ENCODE measurements at places on chromosomes 6 and 20. TPM values are rescaled to one million over a fixed set of nuclear protein-coding genes. Genes with fewer than 3 reads are reported as not detected.

The VGLL2 gene
- total RNA-seq: not detected

The CNBD2 gene
- 3.2 TPM for total RNA-seq

The ELOVL4 gene
- total RNA-seq: 10.0 TPM

The PLEKHG1 gene
- total RNA-seq: 1.3 TPM

The NEDD9 gene
- total RNA-seq: 0.33 TPM

The CTAGE9 gene
- not detected for total RNA-seq

The PHACTR1 gene
- 1.4 TPM for total RNA-seq

The SLC2A10 gene
- 49.7 TPM for total RNA-seq

The EIF2S2 gene
- total RNA-seq: 155 TPM

The OR2H1 gene
- not detected for total RNA-seq

The AGER gene
- 0.44 TPM for total RNA-seq

The ZNF334 gene
- 4.8 TPM for total RNA-seq

The ITPR3 gene
- total RNA-seq: 55.4 TPM

The PAK5 gene
- total RNA-seq: not detected

The PTPRK gene
- 79.1 TPM for total RNA-seq

The GPANK1 gene
- total RNA-seq: 13.0 TPM

The JAG1 gene
- 12.9 TPM for total RNA-seq

The CLIC1 gene
- total RNA-seq: 791 TPM

The HLA-DRA gene
- total RNA-seq: not detected

The MUC22 gene
- not detected for total RNA-seq

The PFDN6 gene
- total RNA-seq: 42.8 TPM

The BFSP1 gene
- 1.5 TPM for total RNA-seq

The EPB41L1 gene
- 24.7 TPM for total RNA-seq

The COMMD7 gene
- total RNA-seq: 47.2 TPM

The ABHD12 gene
- total RNA-seq: 48.1 TPM

The CCM2L gene
- under 0.01 TPM for total RNA-seq

The MOG gene
- total RNA-seq: not detected

The MAPK13 gene
- total RNA-seq: 34.1 TPM

The ANGPT4 gene
- total RNA-seq: not detected

The ADGB gene
- total RNA-seq: not detected

The CTCFL gene
- not detected for total RNA-seq

The LTB gene
- not detected for total RNA-seq

The FOXC1 gene
- 1.5 TPM for total RNA-seq

The SLCO4A1 gene
- 2.0 TPM for total RNA-seq

The NOX3 gene
- not detected for total RNA-seq

The DLGAP4 gene
- total RNA-seq: 10.1 TPM

The DHX35 gene
- total RNA-seq: 15.2 TPM

The HLA-DOA gene
- not detected for total RNA-seq

The PRKN gene
- 3.4 TPM for total RNA-seq

The SPTLC3 gene
- total RNA-seq: 4.0 TPM

The NR2E1 gene
- total RNA-seq: not detected

The BPIFA1 gene
- not detected for total RNA-seq

The COL9A3 gene
- 0.11 TPM for total RNA-seq

The DBNDD2 gene
- total RNA-seq: 3.4 TPM
